ENCODE measurements at places on chromosomes 13 and 19. TPM values are rescaled to one million over a fixed set of nuclear protein-coding genes. Genes with fewer than 3 reads are reported as not detected.

DNA sequence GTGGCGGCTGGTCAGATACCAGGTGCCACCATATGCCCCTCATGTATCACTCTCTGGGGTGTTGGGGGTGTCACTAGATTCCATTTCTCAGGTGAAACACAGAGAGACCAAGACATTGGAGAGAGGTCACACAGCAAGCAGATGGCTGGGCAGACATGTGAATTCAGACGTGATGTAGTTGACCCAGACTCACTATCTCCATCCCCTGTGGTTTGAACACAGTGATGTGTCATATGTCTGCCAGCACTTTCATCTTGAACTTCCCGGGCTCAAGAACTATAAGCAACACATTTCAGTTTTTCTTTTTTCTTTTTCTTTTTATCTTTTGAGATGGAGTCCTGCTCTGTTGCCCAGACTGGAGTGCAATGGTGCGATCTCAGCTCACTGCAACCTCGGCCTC, 16.1 kb upstream of the UPF1 start:
- no peak for DNase-seq

The MATK gene
- total RNA-seq: 9.6 TPM

The ZNF146 gene
- total RNA-seq: 74.9 TPM

DNA sequence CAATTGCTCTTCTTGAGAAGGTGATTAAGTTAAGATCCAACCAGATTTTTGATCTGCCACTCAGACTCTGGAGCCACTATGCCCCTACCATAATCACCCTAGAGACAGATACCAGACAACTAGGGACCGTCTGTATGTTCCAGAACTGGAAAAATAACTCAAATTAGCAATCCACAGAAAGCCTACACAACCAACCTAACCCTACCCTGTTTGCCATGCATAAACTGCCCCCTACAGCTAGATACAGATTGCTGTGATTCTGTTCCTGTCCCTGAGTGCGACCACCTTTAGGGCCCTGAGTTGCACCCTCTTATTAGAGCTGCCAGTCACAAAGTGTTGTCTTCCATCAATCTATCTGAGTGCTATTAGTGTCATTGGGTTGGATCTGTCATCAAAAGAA, 929.8 kb upstream of the SLITRK1 start:
- DNase-seq: no peak

The FTL gene
- total RNA-seq: 1,371 TPM

The SIGLEC9 gene
- 3.4 TPM for total RNA-seq

The SIGLEC12 gene
- total RNA-seq: not detected

DNA sequence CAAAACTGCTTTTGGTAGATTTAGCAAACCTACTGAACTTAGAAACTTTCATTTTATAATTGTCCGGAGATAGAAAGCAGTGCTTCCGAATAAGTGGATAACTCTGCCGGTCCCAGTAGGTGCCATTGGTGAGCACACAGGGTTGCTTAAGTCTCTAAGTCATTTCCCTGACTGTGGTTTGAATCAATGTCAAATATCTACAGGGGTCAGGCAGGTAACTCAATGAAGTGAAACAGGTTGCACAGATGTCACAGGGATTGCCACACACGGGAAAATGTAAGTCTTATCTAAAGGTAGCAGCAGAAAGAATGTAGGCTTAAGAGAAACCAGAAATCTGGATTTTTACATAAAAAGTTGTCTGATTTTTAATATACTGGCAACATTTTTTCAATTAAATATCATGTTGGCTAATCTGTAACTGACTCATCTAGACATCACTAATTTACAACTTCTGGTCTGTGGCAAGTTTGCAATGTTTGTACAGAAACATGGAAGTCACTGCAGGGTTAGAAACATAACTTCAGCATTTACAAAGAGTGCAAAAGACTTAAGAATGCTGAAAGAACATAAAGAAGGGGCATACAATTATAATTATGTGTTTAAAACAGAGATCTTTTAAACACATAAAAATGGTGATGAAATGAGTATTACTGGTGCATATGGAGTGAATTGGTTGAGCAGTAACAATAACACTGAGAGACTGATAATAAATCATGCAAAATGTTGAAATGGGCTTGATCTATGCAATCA, 14.3 kb upstream of the LRRC63 start:
- DNase-seq: no peak

DNA sequence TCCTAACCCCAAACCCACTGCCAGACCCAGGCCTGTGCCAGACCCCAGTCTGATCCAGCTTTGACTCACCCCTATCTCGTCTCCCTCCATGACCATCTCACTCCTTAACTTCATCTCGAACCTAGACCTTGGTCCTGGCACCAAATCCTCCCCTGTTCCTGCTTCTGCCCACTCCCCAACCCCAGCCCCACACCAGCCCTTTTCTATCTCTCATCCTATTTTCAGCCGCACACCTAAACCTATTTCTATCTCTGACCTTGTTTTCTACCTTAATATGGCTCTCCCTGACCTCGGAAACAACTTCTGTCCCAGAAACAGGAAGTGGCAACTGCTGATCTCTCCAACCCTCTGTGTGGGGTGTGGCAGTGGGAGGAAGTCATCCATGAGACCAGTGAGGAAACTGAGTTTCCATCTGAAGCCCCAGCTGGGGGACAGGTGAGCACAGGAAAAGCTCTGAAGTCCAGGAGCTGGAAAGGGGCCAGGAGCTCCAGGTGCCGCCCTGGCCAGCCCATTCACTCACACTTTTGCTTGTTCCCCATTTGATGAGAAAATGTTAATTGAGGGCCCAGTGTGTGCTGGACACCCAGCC, 13.7 kb downstream of the PTH2 start:
- peak; percentile 42 for DNase-seq

GRCh38 chr13:94617389-94618000, 15.8 kb downstream of the GPR180 start:
- DNase-seq: peak; percentile 56

GRCh38 chr13:21047591-21048282, 13.6 kb downstream of the LATS2 start:
- no peak for DNase-seq

DNA sequence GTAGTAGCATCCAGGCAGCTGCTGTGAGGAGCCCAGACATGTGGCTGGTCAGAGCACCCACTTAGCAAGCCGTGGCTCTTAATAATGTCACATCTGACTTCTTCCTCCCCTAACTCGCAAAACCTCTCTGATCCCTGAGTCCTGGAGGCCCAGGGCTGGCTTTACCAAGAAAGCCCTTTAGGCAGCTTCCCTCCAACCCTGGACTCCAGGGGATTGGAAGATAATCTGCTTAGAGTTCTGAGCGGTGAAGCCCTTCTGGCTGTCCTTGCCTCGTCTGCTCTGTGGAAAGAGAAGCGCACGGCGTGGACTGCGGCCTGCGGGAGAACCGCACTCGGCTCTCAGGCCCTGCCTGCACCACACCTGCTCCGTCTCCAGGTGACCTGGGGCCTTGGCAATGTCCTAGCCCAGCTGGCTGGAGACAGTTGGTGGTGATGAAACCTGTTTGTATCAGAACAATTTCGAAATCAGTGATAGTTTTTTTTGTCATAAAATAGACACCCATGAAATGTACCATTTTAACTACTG, 64.5 kb upstream of the MCF2L start:
- DNase-seq: no peak

GRCh38 chr13:27965343-27965739, 3.8 kb downstream of the CDX2 start:
- no peak for DNase-seq

The VAV1 gene
- total RNA-seq: 82.5 TPM

The SLC7A1 gene
- total RNA-seq: 38.6 TPM

DNA sequence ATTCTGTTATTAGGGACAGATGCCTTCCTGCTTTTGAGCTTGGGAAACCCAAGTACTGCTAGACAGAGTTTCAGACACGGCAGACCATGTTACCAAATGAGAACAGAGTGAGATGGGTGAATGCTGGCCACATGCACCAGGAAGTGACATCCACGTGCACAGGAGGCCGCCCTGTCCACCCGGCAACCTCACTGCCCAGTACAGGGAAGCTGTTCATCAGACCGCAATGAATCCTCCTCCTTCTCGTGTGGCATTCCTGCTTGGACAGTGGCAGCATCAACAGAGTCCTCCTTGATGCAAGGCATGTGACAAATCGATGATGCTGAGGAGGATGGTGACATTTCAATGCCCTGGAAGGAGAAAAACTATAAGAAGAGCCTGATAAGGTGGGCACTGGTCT, 191.0 kb upstream of the SOX1 start:
- DNase-seq: no peak

The IFNL1 gene
- total RNA-seq: not detected

DNA sequence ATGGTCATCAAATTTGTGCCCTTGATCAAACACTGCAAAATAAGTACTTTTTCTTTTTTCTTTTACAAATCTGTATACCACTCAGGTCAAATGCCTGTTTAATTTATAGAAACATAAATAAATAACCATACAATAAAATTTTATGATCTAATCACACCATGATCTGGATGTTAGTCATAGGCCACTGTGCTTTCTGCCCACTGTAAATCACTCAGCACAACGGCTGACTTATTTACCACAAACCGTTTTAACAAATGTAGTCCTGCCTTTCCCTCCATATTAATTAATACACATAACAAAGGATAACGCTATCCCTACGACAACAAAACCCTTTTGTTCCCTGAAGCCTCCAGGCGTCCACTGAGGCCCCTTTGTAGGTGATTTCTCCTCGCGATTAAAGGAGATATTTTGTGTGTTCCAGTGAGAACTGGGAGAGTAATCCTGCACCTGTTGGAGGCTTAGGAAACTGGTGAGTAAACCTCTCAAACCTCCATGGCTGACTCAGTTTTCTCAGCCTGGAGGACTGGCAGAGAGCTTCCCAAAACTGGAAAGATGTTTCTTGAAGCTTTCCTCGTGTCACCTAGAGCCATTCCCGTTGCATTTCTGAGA, 477.1 kb upstream of the SGCG start:
- no peak for DNase-seq

DNA sequence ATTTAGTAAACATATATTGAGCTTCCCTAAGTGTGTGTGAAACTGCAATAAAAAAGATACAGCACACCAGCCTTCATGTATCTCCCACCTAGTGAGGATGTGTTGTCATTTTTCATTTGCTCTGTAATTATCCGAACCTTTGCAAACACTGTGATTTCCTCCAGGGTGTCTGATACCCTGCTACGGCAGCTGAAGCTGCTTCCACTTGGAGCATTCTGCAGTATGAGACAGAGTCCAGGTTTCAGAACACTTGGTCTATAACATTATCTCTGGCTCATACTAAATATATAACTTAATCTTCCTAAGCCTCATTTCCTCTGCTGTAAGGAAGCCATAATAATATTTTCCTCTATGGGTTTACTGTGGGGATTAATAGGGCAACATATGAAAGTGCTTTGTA, 1338.1 kb upstream of the SLC10A2 start:
- no peak for DNase-seq

DNA sequence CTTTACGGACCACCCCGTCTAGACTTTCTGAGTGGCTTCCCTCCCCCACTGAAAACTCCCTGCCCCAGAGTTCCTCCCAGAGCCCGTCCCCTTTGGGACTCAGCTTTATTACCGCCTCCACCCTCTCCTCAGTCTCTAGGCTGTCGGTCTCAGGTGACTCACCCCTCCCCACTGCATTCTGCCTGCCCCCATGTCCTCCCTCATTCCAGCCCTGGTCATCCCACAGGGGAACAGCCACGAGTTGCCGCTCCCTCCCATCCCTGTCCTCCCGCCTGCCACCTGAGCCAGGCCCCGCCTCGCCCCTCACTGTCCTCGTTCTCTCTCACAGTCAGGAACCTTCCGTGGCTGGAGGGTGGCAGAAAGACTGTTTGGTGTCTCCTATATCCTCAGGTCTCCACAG, 57.3 kb downstream of the SMARCA4 start:
- DNase-seq: no peak

DNA sequence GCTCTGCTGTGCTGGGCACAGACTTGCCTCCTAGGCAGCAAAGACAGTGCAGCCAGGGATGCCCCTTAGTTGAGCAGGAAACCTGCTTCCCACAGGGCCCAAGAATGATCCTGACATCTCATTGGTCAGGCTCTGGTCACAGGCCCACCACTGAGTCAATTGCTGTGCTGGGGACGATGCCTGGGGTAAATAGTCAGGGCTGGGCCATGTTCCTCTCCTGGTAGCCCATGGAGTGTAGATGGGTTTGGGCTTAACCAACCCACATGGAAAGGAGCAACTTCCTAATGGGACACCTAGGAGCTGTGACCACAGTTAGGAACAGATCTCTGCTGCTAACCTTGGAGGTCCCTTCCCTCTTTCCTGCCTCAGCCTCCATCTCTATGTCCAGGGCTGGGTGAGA, 212.5 kb upstream of the ZNF536 start:
- no peak for DNase-seq

DNA sequence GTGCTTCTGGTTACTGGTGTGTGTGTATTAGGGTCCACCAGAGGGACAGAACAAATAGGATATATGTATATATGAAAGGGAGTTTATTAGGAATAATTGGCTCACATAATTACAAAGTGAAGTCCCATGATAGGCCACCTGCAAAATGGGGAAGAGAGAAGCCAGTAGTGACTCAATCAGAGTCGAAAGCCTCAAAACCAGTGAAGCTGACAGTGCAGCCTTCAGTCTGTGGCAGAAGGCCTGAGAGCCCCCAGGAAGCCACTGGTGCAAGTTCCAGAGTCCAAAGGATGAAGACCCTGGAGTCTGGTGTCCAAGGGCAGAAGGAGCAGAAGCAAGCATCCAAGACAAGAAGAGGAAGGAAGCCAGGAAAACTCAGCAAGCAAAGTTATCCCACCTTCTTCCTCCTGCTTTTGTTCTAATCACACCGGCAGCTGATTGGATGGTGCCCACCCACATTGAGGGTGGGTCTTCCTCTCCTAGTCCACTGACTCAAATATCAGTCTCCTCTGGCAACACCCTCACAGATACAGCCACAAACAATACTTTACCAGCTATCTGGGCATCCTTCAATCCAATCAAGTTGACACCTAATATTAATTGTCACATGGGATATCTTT, 21.7 kb upstream of the SCEL start:
- DNase-seq: no peak

The ZNF90 gene
- 6.2 TPM for total RNA-seq

The KLK1 gene
- not detected for total RNA-seq

GRCh38 chr19:41339936-41340335, 13.8 kb downstream of the TGFB1 start:
- no peak for DNase-seq

The DENND1C gene
- 105 TPM for total RNA-seq

DNA sequence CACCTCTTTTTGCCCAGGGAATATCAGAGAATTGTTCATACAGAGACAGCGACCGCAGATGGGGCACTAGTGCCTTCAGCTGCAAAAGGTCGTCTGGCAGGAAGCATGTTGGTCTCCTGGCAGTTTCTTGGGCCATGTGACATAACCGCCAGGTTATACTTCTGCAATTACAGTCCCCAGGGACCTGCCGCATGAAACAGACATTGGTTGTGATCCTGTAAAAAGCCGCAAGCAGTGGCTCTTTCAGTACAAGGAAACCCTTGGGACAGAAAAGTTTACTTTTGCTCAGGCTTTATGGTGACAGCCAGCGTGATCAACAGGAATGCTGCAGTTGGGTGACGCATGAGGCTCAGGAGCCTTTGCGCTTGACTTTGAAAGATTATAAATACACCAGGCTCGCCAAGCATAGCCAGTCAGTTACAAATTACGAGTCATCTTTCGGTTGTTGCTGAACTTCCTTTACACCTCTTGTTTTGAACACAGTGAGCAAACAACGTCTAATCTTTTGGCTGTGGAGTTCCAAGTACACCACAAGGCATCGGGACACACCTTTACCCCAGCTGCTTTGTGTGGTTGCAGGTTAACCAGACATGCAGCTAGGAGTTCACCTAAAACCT, 50.5 kb upstream of the UBE2L5 start:
- peak; percentile 93 for DNase-seq

GRCh38 chr19:46958532-46958931, 61.1 kb upstream of the NPAS1 start:
- no peak for DNase-seq

All from CD4-positive, alpha-beta memory T cell (primary cell).